ENCODE measurements at places on chromosomes 2 and 18.

DNA sequence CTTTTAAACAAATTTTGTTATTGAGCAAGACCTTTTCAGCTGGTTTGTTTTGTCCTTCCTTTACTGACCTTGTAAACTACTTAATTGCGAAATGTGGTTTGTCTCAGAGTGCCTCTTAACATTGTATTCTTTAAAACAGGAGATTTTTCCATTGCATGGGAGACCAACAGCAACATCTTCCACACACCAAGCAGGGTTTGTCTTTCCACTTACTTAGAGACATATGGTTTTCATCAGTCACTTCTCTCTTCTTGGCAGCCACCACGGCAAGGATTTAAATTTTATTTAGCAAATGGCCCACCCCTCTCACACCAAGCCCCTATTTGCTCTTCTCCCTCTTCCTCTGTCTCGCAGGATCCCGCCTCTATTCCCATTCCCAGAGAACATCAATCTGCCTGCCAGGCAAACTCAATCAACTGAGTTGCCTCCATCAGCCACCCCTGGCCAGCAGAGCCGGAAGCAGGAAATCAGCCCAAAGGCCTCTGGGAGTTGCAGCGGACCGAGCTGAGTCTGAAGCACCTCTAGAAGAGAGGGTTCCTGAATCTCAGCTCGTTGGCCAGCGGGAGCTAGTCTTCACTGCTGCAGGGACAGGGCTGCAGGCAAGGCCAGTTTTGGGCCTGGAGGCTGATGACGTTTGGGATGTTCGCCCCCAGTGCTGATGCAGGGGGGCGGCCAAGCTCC is 11.3 kb upstream of the CIB4 start:
- no peak for DNase-seq

GRCh38 chr2:72236445-72237067 is 88.9 kb upstream of the CYP26B1 start:
- no peak for DNase-seq

- DNase-seq: no peak
Measured at GRCh38 chr2:48198371-48198770, 292.1 kb upstream of the FBXO11 start.

GRCh38 chr2:68412127-68412819 is 47.2 kb downstream of the PLEK start:
- DNase-seq: no peak

DNA sequence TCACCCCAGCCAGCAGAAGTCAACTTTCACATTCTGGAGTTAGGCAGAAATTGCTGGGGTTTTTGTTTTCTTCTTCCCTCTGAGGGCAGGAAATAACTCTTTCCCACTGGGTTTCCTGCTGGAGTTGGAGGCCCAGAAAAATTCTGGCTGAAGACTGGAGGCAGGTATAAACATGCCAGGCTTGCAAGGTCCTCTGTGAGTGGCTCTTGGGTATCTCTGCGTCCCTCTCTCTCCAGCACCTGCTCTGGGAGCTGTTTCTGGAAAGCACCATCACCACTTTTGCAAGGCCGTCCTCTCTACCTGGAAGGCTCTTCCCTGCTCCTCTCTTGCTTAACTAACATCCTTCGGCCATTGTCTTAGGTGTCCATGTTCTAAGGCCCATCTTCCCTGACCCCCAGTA is 91.0 kb downstream of the MCFD2 start:
- no peak for DNase-seq

GRCh38 chr2:38315707-38316333 is 61.3 kb downstream of the ATL2 start:
- no peak for DNase-seq

Data from nucleus accumbens (tissue), 56 donors.